ENCODE measurements at places on chromosomes 7 and 10. TPM values are rescaled to one million over a fixed set of nuclear protein-coding genes. Genes with fewer than 3 reads are reported as not detected.

GRCh38 chr7:140049339-140050024, 13.3 kb downstream of the PARP12 start:
- DNase-seq, result no peak

- no peak for DNase-seq
Measured at GRCh38 chr10:3828404-3829155, 43.6 kb upstream of the KLF6 start.

- DNase-seq, result no peak
Measured at GRCh38 chr7:154505362-154505761, 453.2 kb downstream of the DPP6 start.

GRCh38 chr7:51229620-51230323, 86.8 kb downstream of the COBL start:
- DNase-seq, result no peak

GRCh38 chr10:103281753-103282152, 4.8 kb downstream of the INA start:
- no peak for DNase-seq

- DNase-seq, result no peak
Measured at GRCh38 chr7:74193054-74193453, 16.8 kb upstream of the LAT2 start.

DNA sequence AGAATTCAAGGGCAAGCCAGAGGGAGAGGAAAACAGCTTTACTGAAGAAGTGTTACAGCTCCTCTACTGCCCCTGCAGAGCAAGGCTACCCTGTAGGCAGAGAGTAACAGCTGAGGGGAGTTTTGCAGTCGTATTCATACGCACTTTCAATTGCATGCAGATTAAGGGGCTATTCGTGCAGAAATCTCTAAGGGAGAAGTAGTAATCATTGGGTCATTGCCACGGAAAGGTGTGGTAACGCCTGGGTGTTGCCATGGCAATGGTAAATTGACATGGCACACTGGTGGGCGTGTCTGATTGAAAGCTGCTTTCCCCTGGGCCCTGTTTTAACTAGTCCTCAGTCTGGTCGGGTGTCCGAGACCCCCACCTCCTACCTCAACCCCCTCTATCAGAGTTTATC, 227.2 kb downstream of the NSUN6 start:
- DNase-seq, result no peak

DNA sequence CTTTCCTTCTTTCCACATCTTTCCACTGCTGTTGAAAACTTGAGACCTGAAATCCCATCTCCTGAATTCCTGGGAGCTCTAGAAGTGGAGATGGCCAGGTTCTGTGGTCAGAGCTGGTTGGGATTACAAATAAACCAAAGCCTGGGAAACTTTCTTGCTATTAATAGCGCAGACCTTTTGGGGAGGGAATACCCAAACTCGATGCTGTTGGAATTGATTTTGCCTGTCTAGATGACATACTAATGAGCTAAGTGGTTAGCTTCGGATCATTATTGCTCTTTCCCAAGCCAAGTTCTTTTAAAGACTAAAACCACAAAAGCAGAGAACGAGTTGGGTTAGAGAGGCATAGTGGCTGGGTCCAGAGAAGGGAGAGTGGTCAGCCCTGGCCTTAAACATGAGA, 76.6 kb downstream of the TCF7L2 start:
- no peak for DNase-seq

DNA sequence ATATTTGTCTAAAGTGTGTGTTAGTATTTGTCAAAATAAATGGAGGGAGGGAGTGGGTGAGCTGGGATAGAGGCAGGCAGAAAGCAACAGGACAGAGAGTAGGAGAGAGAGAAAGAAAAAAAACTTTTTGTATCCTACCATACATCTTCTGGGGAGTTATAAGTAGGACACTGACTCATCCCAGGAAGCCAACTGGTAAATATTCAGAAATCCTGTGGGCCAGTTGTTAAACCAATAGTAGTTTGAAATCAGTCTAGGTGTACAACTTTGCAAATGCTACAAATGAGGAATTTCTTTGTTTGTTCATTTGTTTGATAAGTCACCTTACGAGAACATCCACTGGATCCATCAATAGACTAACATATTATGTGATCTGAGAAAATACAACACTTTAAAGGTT, 980.9 kb downstream of the GATA3 start:
- DNase-seq, result no peak

GRCh38 chr10:31836569-31837406, 91.8 kb downstream of the ARHGAP12 start:
- DNase-seq, result no peak

DNA sequence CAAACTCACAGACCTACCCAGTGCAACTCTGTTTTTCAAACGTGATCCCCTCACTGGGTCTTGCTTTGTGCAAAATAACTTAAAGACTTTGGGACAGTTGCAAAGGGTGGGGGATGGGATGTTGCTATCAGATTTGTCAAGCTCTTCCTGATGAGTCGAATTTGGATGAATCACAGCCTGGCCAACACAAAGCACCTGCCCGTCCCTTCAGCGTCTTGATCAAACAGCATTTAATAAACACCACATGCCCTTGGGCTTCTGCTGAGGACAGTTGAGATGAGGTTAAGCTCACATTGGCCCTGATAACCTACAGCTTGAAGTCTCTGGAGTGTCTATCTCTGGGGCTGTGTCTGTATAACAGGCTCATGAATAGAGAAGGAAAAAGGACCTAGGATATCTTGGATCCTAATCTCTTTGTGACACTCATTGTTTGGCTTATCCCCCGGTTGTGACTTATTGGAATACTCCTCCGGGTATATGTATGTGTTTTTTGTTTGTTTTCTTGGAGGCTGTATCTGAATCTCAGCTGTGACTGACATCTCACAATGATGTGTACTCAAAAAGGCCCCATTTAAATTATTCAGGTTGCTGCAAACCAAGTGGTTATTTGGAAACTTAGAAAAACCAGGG, 132.6 kb upstream of the NAMPT start:
- DNase-seq, result no peak

DNA sequence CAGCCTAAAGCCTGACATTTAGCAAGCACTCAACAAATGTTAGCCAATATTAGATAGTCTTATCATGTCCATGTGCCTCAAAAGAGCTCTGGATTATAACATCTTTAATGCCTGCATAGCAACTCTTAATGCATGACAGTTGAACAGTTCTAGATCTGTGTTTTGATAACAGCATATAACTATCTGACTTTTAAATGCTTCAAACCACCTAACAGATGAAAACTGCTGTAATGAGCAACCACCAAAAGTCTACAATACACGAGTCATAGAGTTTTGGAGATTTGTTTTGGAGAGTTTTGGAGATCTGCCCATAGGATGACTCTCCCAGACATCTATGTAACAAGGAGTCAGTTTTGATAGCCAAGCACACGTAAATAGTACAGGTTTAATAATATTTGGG, 227.3 kb downstream of the TWIST1 start:
- DNase-seq, result no peak

- no peak for DNase-seq
Measured at GRCh38 chr7:142602756-142603155, 146.5 kb upstream of the PRSS1 start.

GRCh38 chr7:79598351-79598750, 144.9 kb upstream of the MAGI2 start:
- no peak for DNase-seq

DNA sequence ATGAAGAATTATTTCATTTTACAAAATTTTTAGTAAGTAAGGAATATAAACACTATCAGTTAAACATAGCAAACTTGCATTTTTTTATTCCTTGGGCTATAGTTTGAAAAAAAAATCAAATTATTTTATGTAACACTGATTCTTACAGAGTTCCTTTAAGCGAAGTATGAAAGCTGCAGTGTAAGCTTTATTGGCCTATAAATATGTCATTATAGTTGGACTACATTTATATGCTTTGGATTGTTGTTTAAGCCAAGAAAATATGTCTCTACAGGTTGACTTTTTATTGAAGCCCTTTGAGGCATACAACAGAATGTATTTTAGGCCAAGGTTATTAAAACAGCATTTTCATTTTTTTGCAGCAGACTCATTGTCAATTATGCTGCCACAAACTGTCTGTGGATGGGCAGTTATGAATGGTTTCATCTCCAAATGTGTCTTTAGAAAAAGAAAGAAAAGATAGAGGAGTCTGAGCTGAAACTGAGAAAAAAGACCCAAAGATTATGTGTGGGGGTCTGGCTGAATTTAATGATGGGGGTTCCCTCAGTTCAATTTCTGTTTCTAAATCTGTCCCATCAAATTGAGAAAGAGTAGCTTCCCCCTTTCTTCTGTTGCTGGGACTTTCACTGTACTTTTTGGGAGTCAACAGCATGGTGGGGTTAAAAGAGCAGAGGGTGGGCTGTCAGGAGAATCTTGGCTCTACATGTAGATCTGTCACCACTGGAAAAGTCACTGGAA, 43.1 kb downstream of the ARID5B start:
- DNase-seq, result no peak

- no peak for DNase-seq
Measured at GRCh38 chr7:81503336-81503735, 266.5 kb downstream of the HGF start.

DNA sequence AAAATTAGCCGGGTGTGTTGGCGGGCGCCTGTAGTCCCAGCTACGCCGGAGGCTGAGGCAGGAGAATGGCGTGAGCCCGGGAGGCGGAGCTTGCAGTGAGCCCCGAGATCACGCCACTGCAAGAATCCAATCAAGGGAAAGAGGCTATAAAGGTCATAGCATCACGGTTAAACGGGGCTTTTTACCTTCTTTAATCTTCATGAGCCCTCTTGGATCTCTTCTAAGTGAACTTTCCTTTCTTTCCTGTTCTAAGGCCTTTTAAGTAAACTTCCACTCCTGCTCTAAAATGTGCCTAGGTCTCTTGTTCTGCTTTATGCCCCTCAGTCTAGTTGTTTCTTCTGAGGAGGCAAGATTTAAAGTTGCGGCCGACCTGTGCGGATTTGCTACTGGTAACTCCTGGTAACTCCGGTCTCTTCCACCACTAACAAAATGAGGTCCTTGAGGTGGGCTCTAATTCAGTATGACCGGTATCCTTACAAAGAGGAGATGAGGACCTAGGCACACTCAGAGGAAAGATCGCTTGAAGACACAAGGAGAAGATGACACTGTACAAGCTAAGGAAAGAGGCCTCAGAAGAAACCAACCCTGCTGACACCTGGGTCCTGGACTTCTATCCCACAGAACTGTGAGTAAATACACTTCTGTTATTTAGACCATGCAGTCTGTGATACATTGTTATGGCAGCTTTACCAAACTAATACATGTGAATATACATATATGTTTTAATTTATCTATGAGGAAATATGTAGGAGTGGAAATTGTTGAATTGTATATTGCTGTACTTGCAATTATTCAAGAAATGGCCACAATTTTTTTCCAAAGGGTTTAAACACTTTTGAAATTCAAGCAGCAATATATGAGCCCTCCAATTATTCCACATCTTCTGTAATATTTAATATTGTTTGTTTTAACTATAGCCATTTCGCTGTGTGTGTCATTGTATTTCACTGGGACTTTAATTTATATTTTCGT, 331.5 kb upstream of the CNTNAP2 start:
- DNase-seq, result no peak

- no peak for DNase-seq
Measured at GRCh38 chr7:69109246-69109645, 489.0 kb upstream of the AUTS2 start.

DNA sequence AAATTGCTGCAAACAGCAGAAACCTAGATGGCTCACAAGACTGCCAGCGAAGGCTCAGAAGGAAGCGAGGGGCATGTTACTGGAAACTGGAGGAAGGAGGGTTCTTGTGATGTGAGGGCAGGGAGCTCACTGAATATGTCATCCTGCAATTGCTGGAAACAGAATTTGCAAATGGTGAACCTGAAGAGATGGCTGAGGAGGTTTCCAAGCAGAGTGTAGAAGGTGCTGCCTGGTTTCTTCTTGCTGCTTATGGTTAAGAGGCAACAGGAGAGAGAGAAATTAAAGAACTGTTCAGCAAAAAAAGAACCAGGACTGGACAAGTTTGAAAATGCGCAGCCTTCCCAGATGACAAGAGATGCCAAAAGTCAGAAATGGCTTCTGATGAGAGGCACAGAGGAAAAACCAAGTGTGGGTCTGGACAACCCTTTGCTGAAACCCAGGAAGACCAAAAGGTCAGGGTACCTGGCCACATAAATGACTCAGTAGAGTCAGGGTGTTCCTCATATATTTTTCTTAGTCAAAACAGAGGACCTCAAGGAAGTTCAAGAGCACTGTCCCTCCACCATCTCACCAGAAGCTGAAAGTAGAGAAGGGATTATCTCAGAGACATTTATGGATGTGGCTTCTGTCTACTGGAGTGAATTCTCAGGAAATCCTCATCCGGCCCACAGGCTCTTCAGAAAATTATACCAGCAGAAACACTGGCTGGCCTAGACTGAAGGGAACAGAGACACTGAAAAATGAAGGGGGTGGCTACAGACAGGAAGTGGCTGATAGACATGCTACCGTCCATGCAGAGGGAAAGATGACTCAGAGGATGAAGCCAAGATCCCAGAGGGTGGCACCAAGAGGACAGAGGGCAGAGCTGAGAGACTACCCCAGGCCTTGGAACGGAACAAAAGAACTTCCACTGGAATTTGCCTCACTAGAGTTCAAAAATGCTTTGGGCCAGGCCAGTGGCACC, 10.1 kb downstream of the PAPOLB start:
- DNase-seq, result no peak

GRCh38 chr10:79449181-79450146, 4.0 kb upstream of the ZCCHC24 start:
- peak; percentile 25 for DNase-seq

- no peak for DNase-seq
Measured at GRCh38 chr7:132511387-132511786, 64.9 kb downstream of the PLXNA4 start.

- no peak for DNase-seq
Measured at GRCh38 chr7:88337572-88337971, 30.9 kb upstream of the STEAP4 start.

DNA sequence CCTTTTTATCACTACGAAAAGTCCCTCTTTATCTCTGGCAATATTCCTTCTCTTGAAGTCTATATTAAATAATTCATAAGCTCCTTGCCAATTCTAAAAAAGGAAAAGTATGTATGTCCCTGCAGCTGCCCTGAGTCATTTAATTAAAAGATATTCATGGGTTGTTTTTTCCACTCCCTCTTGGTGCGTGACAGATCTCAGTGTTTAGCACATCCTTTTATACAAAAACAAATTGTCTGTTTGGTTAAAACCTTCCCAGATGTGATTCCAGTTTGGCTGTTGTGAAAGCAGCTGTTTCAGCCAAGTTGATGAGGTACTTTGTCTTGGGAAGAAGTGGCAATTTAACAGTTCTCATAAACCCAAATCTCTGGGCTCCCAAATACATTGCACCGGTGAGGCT, 33.8 kb upstream of the PRLHR start:
- no peak for DNase-seq

DNA sequence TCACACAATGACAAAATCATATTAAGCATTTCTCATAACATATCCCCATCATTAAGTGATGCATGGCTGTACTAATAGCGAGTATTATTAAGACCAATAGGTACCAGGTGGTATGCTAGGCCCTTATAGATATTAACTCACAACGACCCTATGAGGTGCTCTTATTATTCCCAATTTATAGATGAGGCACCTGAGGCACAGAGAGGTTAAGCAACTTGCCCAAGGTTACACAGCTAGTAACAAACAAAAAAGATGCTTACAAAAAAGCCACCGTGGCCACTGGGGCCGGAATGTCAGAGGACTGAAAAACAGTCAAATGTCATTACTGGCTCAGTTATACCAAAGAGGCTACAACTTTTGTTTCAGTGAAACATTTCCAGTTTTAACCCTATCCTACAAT, 96.0 kb downstream of the OR13A1 start:
- DNase-seq, result no peak

The CHAT gene
- not detected for polyA plus RNA-seq

The SPDYE6 gene
- polyA plus RNA-seq, result 0.06 TPM

The ARHGEF35 gene
- 1.4 TPM for polyA plus RNA-seq

The PPP1R9A gene
- 0.80 TPM for polyA plus RNA-seq

The ANKRD2 gene
- polyA plus RNA-seq, result 0.10 TPM

The CRHR2 gene
- not detected for polyA plus RNA-seq

The PAOX gene
- polyA plus RNA-seq, result 19.3 TPM

The GHRHR gene
- not detected for polyA plus RNA-seq

The UPK3B gene
- 1.2 TPM for polyA plus RNA-seq
